Activated CD8-positive, alpha-beta memory T cell treated with anti-CD3 and anti-CD28 coated beads for 1 hour (primary cell): ENCODE measurements at places on chromosomes 3 and 15.

- DNase-seq, result no peak
These were observed 890.7 kb upstream of the EPHA6 start for GRCh38 chr3:95923496-95924210.

GRCh38 chr3:142310439-142310838, 85.1 kb upstream of the GK5 start:
- DNase-seq, result no peak

- no peak for DNase-seq
These were observed 14.5 kb upstream of the CFAP20DC start for GRCh38 chr3:59064276-59064675.

DNA sequence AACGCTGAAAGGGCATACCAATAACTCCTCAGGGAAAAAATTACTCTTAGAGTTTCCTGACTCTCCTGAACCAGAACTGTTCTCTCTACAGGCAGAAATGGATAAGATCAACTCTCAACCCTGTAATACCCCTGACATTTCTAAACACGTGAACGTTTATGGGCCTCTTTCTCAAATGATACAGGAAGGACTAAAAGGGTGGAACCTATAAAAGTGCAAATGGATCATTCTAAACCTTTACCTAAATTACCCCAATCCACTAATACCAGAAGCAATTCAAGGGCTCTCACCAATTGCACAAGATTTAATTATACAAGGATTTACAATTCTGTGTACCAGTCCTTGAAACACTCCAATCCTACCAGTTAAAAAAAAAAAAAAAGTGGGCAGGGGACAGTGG, 98.0 kb upstream of the FAM174B start:
- DNase-seq, result no peak

DNA sequence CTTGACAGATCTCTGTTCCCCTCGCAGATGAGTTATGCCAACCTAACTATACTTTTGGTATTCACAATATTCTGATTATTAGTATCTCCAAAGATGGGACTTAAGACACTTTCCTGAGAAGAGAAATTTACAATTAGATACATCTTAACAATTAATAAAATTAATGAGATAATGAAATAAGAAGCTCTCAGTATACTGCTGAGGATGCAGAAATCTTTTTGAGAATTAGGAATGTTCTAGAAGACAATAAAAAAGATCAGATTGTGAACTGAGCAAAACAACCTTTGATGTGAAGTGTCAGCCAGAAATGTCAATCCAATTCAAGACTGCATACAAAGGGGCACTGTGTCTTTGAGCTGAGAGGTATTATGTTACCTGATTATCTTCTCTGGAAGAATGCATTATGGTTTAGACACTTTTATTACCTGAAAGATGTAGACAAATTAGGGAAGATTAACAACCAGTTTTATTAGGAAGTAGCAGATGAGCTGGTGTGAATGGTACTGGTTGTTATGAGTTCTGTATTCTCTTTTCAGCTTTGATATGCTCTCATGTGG, 262.9 kb downstream of the TIGIT start:
- no peak for DNase-seq

- no peak for DNase-seq
These were observed 13.0 kb downstream of the PLD1 start for GRCh38 chr3:171797265-171797679.

DNA sequence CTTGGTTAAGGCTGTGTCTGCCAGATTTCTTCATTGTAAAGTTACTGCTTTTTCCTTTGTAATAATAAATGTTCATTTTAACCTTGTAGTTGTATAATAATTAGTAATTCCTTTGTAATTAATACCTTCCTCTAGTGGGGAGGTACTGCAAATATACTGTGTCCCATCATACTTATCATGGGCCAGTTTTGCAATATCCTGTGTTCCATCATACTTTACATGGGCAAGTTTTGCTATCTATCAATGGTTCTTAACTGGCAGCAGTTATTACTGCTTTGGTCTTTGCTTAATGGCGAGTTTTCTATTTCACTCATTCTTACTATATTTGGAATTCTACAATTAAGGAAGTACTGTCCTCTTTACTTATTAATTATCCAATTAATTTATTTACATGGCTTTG, 10.6 kb downstream of the ATP2C1 start:
- no peak for DNase-seq

GRCh38 chr3:42876401-42876800, 722 bp upstream of the CYP8B1 start:
- DNase-seq, result no peak
